ENCODE measurements at places on chromosomes 4 and X.

GRCh38 chr4:158809611-158810486 lies 41.0 kb downstream of the FNIP2 start:
- DNase-seq, result no peak

DNA sequence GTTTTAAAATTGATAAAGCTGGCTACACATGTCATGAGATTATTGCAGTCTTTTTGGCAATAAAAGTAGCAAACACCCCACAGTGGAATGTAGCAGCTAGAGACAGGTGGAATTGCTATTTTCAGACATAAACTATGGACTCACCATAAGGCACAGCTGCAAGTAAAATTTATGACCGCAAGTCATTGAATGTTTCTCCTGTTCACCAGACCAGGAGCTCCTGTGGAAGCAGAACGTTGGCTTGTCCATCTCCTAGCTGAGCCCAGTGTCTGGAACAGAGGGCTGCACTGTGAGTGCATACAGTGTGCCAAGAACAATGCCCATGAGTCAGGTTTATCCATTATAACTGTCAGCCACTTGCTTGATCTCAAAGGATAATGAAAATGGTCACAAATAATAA lies 538.2 kb downstream of the INPP4B start:
- no peak for DNase-seq

DNA sequence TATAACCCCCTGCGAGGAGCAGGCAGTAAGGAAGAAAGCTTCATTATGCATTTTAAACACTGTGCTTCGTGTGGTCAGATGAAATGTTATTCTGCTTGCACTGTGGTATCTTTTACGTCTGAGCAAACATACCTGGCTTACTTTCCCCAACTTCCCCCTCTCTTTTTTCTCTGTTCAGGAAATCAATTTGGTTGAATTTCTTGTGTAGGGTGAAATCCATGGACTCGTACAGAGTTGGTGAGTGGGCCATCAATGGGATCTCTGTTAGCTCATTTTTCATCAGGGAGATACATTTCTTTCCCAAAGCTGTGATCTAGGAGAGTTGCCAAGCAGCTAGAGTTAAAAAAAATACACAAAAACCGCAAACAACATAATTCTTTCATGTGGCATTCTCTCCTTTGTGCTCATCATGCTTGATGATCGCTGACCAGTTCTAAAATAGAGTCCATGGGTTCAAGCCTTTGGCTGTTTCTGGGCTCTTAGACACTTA lies 98.5 kb downstream of the FRAS1 start:
- DNase-seq, result no peak

DNA sequence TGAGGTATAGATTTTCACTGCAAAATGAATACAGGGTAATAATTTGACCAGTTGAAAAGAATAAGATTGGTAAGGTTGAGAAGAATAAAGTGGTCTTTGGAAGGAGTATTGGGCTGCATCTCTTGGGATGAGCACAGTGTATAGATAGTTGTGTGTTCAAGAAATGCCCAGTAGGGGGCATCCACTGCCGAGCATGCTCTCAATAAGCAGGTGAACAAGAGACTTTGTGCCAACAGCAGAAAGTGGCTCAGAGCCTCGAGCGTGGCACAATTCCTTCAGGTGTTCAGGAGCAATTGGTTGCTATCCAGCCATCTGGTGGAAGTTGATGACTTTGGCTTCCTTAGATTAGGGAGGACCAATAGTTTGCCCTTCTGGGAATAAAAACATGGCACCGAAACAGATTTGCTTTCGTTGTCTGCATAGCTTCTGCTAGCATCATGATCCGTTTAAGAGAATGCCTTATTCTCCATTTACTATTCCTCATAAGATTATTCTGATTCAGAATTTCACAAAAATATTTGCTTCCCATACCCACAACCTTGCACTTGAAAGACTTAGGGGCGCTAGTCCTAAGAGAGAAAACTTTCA lies 258.1 kb upstream of the NEIL3 start:
- no peak for DNase-seq

DNA sequence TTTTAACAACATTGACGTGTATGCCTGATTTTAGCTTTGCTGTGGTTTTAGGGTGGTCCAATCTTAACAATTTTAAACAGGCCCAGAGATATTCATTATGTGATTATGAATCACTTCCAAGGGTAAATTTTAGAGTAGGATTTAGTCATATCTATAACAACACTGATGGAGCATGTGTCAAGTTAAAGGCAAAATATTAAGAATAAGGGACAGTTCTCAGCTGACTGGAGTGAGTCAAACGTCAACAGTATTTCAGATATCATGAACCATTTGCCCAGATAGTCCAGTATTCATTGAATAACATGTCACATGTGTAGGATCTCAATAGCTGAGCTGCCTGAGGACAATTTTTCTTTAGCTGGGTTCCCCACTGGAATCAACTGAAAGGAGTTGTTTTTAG lies 61.3 kb upstream of the VCX2 start:
- no peak for DNase-seq

DNA sequence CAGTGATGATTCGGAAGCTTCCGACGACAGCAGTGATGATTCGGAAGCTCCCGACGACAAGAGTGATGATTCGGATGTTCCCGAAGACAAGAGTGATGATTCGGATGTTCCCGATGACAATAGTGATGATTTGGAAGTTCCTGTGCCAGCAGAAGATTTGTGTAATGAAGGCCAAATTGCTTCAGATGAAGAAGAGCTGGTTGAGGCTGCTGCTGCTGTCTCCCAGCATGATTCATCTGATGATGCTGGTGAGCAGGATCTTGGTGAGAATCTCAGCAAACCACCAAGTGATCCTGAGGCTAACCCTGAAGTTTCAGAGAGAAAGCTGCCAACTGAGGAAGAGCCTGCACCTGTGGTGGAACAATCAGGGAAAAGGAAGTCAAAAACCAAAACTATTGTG lies 14.2 kb downstream of the CXCR3 start:
- DNase-seq, result no peak

DNA sequence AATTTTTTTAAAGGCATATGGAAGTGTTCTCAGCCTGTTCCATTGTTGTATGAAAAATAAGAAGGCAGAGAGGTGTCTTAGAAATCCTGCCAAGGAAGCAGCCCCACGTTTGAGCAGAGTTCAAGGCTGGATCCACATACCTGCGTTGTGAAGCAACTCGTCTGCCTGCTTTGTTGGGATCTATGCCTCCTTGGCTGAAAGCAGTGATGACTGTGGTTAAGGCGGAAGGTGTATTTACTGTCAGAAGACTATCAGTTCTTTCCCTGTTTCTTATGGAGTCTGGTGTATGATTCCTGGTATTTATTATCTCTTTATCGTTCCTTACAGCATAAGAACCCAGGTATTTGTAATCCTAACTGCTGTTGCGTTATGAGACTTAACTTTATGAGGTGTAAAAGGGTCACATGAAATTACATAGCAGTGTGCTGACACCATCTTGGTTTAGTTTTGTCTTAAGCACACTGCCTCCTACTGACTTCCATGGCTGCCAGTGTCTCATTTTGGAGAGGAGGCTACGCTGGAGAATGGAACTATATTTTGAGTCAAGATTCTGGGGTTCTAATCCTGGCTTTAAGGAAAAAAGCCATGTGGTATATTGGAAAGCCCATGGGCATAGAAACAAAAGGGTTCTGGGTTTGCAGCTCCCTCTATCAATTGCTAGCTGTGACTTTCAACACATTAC lies 3.1 kb upstream of the MSMO1 start:
- DNase-seq, result no peak

DNA sequence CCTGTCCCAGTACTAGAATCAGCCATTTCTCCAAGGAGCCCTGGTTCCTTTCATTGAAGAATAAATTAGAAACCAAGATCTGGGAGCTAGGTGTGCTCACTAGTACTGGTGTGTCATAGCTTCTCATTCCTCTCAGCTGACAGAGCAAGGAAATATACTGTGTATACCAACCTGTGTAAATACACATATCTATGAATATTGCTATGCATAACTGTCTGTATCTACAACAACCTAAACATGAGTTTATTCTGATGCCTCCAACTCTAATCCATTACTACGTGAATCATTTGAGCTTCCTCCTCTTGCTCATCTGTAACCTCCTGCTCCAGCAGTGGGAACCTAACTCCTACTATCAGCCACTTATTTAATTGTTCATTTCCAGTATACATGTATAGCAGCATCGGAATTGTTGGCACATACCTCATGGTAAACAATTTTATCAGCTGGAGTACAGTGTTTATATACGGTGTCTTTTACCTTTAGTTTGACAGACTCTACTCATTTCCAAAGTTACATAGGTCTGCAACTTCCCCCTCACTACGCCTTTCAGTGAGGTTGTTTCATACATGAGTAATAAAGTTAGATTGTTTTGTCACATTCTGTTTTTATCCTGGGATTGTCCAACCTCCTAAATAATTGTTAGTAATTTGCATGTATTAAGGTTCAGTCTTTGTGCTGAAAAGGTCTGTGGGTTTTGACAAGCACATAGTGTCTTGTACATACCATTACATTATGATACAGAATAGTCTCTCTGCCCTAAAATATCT lies 7.1 kb upstream of the SCRG1 start:
- no peak for DNase-seq

- DNase-seq, result no peak
These were observed 181.3 kb downstream of the SOWAHB start for GRCh38 chr4:76716658-76717057.

GRCh38 chr4:158346576-158346975 lies 136.3 kb downstream of the TMEM144 start:
- no peak for DNase-seq

GRCh38 chr4:165518024-165518616 lies 139.3 kb downstream of the CPE start:
- no peak for DNase-seq

- DNase-seq, result no peak
These were observed 158.6 kb downstream of the STPG2 start for GRCh38 chr4:97984545-97985131.

DNA sequence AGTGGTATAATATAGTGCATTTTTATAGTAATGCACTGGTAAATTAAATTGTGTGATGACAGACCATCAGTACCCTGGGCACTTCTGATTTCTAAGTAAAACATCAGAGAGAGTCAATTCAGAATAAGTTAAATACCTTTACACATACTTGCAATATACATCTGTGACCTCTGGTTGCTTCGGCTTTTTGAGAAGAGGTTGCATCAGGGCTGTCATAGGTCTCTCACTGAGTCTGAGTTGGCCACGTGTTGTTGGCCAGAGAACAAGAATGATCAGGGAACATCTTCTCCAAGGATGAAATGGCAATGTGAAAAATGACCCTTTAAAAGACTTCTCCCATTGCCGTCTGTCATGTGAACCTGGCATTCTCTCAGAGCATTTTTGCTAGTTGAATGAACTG lies 36.9 kb upstream of the PUDP start:
- no peak for DNase-seq
